ENCODE measurements at places on chromosomes 7 and 10.

DNA sequence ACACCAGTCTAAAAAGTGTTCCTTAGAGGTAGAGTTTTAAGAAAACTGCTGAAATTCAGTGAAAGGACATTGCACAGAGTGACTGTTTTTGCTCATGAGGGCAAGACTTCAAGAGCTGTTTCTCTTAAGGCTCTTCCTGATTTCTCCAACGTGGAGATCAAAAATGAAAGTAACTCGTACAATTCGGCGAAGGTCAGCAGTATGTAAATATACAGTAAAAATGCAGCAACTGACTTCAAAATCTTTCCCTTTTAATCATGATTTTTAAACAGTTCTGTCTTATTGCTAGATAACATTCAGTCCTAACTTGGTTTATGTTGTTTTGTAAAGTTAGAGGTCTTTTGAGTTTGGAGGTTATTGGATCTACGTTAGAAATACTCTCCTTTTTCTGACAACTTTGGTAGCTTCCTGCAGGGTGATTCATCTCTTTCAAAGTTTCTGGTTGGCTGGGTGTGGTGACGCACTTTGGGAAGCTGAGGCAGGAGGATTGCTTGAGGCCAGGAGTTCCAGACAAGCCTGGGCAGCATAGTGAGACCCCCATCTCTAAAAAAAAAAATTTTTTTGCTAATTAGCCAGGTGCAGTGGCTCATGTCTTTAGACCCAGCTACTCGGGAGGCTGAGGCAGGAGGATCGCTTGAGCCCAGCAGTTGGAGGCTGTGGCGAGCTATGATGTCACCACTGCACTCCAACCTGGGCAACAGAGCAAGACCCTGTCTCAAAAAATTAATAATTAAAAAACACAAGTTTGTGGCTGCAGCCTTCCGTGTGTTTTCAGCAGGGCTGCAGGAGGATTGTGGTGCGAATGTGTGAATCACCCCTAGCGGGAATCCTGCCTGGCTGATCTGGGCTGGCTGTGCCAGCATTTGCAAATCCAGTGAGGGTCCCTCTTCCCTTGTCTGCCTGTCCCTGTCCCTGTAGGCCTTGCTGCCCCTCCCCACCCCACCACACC lies 29.2 kb upstream of the AP5Z1 start:
- no peak for DNase-seq

DNA sequence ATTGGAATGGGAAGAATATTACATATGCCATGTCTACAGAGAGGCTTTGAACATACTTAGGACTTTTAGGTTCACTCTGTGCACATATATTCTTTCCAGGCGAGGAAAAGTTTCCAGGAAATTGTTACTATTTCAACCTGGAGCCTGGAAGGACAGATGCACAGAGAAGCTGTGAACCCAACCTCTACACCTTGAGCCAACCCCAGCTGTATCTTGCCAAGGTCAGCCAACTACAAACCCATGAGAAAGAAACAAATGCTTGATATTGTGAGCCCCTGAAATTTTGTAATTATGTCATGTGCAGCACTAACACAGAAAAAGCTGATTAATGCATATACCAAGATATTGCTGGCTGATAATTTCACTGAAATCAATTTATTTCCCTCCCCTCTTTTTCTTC lies 404.9 kb downstream of the GLRX3 start:
- no peak for DNase-seq

- peak; percentile 36 for DNase-seq
Measured at GRCh38 chr7:102286237-102287110, at the start of gene SH2B2. Gene SH2B2, plus strand, starts transcription at chr7:102286868. Its CDS starts 13,683 bp downstream, at chr7:102300551.

GRCh38 chr10:8104005-8104404 lies 49.5 kb downstream of the GATA3 start:
- DNase-seq = no peak

- DNase-seq = no peak
Measured at GRCh38 chr7:36472141-36472729, 82.6 kb downstream of the ANLN start.

GRCh38 chr10:124678557-124679240 lies 65.5 kb downstream of the FAM53B start:
- DNase-seq = peak; percentile 61

DNA sequence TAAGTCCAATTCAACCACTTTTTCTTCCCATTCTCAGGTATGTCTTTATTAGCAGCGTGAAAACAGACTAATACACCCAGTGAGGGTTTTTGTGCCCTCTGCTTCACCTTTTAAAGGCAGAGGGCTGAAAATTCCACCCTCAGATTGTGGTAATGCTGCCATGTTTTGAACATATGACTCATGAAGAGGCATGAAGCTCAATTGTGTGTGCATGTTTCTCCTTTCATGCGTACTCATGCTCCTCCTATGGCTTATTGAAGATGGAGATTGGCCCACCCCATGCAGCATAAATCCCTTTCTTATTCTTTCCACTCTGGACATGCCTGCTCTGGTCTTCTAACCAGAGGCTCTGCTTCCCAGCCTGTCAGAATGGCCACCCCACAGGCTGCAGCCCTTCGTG lies 168.0 kb upstream of the PRKCQ start:
- DNase-seq = no peak

DNA sequence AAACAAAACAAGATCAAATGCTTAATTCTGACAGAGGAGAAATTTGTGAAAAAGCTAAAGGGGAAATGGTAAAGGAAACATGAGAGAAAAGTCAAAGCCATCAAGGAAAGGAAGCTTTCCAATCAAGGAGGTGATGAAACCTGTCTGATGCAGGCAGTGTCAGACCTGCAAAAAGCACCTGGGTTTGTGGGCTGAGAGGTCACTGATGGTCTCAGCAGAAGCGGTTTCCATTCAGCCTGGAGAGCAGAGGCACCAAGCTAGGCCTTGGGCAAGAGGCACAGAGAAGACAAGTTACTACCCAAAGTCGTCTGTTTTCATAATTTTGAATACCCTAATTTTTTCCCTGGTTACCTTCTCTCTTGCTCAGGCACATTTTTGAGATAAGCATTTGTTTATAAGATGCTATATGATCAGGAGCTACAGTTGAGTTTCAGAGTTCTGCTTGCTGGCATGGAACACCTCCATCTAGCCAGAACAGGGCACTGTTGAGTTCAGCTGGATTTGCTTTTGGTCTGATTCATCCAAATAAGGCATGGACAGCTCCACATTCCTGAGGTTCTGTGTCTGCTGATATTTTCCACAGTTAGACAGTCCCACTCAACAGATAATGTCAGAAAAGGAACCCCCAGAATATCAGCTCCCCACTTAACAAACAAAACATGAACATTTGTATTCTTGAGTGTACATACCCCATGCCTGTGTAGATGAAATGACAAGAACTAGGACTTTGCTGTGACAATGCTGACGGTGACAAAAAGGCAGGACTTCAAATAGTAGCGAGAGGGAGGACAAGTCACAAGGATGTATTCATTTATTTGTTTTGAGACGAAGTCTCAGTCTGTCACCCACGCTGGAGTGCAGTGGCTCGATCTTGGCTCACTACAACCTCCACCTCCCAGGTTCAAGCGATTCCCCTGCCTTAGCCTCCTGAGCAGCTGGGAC lies 4.9 kb upstream of the PPIA start:
- DNase-seq = no peak

DNA sequence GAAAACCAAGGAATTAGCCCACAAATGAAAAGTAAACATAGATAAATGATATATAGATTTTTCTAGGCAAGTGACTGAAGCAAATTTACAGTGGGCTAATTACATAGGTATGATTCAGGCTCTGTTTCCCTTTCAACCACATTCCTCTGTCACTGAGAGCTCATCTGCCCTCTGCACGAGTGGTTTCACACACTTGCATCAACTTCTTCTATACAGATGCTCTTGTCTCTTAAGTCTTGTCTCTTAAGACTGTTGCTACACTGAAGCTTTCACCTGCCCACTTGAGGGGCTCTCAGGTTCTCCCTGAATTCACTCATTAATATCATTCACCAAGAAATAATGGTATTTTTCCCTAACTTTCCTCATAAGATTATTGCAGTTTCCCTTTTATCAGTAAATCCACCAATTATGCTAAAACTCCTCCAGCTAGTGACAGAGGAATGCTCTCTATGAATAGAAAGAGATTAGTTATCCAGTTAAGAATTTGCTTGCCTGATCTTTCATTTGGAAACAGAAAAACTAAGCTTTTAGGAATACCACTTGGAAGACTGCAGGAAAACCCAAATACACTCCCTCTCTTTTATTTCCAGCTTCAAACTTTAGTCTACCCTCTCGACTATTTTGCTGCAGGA lies 95.7 kb downstream of the ELAPOR2 start:
- no peak for DNase-seq

GRCh38 chr10:29408847-29409240 lies 120.0 kb downstream of the LYZL1 start:
- DNase-seq = no peak

DNA sequence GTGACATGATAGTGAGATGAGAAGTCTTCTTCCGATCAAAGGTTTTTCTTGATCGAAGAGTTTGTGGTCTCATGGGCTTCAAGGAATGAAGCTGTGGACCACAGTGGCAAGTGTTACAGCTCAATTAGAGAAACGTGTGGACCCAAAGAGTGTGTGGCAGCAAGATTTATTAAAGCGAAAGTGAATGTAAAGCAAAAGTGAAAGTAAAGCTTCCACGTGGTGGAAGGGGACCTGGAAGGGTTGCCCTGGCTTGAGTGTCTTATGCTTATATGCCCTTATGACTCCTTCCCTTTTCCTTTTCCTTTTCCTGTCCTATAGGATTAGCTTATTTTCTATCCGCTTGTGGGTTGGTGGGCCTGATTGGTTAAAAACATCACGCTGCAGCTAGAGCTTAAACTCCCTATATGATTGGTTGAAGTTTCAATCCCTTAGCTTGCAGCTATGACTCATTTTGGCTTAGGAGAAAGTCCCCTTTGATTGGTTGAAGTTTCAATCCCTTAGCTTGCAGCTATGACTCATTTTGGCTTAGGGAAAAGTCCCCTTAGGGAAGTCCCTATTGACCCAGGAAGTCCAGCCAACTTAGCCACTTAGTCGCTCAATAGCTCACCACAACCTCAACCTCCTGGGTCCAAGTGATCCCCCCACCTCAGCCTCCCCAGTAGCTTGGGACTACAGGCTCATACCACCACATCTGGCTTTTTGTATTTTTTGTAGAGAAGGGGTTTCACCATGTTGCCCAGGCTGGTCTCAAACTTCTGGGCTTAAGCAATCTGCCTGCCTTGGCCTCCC lies 34.7 kb downstream of the MRPS24 start:
- DNase-seq = peak; percentile 10

- no peak for DNase-seq
Measured at GRCh38 chr7:133530682-133531081, 277.8 kb downstream of the EXOC4 start.

DNA sequence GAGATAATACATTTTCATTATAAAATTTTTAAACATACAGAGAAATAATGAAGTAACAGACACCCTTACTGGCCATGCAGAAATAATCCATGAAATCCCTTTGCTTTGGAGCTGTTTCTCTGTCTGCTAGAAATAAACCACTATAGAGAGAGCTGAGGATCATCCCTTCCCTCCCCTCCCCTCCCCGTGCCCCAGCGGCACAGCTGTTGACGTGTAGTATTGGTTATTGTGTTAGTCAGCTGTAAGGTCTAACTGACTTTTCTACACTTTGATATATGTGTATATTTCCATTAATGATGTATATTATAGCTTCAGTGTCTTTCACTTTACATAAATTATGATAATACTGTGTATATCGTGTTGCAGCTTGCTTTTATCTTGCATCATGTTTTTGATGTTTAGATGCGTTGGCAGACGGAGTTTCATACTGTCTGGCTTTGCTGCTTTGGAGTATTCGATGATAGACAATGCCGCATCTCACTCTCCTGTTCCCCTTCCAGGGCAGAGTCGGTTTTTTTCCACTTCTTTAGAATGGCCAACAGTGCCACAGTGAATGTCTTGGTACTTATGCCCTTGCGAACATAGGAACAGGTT lies 27.4 kb upstream of the GRID1 start:
- no peak for DNase-seq

- DNase-seq = no peak
Measured at GRCh38 chr10:43386549-43386948, 15.1 kb downstream of the FXYD4 start.

- DNase-seq = no peak
Measured at GRCh38 chr10:86139066-86139657, 227.4 kb downstream of the GRID1 start.

- no peak for DNase-seq
Measured at GRCh38 chr7:36629351-36629750, 94.9 kb downstream of the AOAH start.

DNA sequence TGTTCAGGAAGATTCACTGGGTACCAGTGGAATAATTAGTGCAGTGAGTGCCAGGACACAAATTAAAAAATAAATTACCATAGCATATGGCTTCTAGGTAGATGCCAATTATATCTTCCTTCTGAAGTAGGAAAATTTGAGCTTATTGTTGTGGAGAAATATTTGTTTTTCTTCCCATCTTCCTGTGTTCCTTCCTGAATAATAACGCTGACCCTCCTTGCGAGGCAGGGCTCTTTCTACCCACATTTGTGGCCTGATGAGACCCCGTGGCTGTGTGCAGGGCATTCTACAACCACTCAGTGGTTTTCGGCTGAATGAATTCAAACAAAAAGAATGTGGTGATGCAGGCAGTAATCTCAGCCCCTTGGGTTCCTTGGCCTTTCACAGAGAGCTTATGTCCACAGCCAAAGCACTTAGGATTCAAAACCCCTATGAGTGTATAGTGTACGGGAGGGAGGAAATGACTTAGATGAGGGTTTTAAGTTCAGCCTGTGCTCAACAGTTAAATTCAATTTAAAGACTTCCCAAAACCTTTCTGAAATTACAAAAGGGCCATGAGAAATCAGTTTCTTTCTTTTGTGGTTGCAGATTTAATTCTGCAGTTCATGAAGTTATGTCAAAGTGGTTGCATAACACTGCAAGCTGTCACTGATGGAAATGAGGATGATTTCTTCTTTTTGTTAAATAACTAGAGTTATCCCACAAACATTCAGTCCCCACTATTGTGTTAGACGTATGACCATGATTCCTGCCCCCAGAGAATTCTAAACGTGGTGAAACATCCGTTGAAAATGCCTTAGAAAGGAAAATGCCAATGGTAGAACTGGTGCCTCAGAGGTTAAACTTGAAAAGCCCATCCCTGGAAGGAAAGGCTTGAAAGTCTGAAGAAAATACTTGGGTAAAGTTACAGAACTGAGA lies 255.3 kb downstream of the FZD1 start:
- no peak for DNase-seq

GRCh38 chr10:85922356-85923129 lies 444.1 kb downstream of the GRID1 start:
- no peak for DNase-seq

GRCh38 chr10:88415533-88416130 lies 167.5 kb downstream of the RNLS start:
- no peak for DNase-seq

Data from CD8-positive, alpha-beta T cell (primary cell).